ENCODE measurements at places on chromosomes 6 and 20.
A peak's percentile ranks its signal among the peaks of the same experiment; 100 is the strongest.

DNA sequence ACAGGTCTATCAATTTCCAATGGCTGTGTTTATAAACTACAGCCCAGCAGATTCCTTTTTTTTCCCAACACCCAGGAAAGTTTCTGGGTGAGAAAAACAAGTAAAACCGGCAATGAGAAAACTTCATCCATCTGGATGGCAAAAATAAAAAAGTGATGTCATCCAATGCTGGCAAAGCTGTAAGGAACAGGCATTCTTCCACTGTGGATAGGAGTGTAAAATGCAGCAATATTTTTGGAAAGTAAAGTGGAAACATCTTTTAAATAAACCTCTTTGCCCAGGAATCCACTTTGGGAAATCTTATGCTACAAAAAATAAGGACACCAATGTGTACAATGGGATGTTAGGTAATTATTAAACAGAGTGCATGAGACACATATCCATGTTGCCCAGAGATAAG lies 102.1 kb upstream of the NT5E start:
- DNase-seq, result no peak

DNA sequence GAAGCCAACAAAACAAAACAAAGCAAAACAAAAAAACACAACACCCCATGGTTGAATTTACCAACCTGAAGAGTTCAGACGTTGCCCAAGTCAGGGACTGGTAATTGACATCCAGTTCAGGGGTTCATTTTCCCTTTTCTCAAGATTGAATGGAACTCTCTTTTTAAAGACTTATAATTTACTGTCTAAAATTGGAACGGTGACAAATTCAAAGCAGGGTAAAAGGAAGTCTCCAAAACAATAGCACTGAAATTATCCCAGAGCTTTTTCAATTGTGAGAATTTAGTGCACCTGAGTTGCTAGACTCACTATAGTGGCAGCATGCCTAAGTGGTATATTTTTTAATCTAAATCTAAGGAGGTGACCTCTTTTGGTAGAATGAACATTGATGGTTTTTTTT lies 90.9 kb upstream of the PREP start:
- DNase-seq, result no peak

- no peak for DNase-seq
Observed at GRCh38 chr6:113586413-113587077, 270.6 kb upstream of the MARCKS start.

DNA sequence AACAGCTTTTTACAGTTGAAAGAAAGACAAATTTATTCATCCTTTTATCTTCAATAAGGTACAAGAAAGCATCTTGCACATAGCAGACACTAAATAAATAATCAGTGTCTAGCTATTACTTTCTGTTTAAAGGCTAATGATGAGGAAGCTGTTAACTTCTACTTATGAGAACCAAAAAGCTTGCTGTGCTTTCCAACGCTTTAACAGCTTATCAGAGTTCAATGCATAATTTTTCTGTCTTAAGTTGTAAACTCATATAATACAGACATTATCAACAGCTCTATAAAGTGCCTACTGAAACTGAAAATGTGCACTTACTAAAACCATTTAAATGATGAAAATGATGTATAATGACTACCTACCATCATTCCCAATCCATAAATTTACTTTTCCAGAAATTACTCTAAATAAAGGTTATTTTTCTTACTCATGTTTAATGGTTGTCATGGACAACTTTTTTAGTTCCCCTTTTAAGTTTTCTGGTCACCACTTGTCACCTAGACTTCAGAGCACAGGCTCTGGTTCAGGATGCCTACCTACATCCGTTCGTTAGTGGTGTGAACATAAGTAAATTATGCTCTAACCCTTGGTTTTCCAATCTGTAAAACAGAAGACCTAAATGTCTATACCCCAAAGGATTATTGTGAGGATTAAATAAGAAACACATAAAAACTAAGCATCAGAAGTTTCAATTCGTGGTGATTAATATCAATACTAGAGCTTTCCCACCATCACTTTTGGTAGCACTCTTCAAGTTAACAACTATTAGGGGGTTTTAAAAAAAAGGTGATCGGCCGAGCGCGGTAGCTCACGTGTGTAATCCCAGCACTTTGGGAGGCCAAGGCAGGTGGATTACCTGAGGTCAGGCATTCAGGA lies 8.0 kb downstream of the PNISR start:
- DNase-seq, result no peak

GRCh38 chr20:59933849-59934585 lies 580 bp upstream of the SYCP2 start:
- DNase-seq, result no peak

- DNase-seq, result peak; percentile 65
Observed at GRCh38 chr20:45011108-45011526, 44.8 kb downstream of the STK4 start.

DNA sequence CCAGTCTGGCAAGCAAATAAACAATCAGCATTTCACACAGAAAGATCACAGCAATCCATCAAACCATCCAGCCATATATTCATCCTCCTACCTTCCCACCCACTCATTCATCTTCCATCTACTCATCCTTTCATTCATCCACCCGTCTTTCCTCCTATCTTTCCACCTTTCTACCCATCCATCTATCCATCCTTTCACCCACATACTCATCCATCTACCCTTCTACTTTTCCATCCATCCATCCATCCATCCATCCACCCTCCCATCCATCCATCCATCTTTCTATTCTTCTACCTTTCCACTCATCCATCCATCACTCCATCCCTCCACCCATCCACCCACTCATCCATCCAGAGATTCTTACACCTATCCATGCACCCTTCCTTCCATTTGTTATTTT lies 49.3 kb downstream of the KIAA0319 start:
- no peak for DNase-seq

DNA sequence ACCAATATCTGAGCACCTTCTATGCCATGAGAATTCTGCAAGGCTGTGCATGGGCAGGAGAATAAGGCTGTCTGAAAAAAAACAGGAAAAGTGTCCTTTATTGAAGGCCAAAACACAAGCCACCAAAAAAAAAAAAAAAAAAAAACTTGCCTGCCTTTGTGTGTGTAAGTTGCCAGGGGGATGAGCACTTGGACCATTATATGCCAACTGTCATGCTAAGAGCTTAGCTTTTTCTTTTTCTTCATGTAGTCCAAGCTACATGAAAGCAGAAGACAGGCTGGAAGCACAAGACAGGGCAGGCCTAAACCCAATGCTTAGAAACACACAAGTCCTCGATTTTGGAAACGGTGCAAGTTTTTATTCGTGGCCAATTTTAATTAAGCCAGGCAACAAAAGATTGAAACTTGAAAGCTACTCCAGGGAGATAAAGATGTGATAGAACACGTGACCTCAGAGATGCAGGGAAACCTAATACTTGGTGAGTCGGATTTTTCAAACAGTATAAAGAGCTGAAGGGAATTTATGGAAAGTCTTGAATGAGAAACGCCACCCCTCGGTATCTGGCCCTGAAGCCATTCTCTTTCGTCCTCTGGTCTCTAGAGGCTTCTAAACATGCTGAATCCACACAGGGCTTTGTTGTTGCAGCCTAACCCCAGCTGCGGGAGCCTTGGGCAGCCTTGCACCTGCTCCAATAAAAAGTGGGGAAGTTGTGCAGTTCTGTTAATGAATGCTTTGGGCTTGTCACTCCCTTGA lies 8.6 kb downstream of the BMP7 start:
- no peak for DNase-seq

DNA sequence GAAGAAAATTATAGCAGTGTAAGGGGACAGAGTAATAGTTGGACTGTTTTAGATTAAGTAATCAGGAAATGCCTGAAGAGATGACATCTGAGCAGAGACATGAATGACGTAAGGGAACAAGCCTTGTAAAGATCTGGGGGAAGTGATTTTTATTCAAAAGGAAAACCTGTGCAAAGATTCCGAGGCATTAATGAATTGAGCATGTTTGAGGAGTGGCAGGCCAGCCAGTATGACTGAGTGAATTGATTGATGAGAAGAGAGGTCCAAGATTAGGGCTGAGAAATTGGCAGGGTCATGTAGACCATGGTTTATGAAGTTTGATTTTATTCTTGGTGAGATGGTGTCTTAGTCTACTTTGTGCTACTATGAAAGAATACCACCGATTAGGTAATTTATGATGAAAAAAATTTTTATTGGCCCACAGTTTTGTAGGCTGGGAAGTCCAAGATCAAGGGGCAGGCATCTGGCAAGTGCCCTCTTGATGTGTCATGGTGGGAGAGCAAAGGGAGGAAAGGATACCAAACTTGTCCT lies 95.1 kb downstream of the LIN28B start:
- no peak for DNase-seq

- no peak for DNase-seq
Observed at GRCh38 chr6:11008821-11009220, 35.3 kb downstream of the ELOVL2 start.

DNA sequence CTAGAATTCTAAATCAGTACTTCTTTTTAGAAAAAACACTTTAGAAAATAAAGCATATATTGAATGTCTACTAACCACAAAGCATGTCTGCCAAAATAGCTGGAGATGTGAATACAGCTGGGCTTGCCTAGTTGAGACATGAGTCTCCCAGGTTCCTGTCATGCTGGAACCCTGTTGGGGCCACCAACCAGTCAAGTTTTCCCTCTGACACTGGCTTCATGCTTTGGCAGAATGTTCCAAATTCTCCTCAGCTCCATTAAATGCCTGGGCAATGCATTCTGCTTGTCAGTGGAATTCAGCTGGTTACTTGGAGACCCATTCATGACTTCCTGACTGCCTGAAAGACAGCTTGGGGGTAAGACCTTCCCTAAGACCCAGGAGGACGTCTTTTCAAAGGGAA lies 87.2 kb downstream of the PRND start:
- no peak for DNase-seq

DNA sequence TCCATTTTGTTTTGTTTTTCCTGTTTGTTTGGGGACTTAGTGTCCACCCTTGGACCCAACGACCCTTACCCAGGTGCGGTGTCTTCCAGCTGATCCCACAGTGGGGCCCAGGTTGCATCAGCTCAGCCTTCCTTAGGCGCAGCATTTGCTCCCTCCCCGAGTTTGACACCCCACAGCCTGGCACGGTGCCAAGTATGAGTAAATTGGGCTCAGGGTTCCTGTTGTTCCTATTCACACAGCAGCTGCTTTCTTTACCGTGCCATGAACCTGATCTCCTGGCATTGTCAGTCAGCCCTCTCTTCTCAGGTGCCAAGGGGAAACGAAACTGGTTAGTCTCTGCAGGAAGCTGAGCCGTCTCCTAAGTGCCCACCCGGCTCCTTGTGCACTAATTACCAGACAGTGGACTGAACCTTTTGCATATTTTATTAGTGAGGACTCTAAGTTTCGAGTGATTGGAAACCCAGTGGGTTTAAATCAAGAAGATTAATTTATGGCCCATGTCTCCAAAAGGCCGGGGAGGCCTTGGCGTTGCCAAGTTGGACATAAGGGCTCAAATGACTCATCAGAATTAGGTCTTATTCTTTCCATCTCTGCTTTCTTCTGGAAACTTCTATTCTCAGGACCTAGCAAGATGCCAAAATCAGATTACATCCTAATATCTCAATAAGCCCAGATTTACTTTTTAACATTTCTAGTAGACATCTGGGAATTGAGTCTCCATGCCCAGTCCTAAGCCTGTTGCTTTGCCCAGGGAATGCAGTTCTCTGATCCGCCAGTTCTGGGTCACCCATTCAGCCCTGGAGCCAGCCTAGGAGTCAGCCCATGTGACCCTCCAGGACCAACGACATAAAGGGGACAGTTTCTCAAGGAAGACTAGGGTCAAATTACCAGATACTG lies 68.8 kb downstream of the TSHZ2 start:
- no peak for DNase-seq

GRCh38 chr6:155497273-155497672 lies 41.6 kb upstream of the NOX3 start:
- DNase-seq, result no peak

DNA sequence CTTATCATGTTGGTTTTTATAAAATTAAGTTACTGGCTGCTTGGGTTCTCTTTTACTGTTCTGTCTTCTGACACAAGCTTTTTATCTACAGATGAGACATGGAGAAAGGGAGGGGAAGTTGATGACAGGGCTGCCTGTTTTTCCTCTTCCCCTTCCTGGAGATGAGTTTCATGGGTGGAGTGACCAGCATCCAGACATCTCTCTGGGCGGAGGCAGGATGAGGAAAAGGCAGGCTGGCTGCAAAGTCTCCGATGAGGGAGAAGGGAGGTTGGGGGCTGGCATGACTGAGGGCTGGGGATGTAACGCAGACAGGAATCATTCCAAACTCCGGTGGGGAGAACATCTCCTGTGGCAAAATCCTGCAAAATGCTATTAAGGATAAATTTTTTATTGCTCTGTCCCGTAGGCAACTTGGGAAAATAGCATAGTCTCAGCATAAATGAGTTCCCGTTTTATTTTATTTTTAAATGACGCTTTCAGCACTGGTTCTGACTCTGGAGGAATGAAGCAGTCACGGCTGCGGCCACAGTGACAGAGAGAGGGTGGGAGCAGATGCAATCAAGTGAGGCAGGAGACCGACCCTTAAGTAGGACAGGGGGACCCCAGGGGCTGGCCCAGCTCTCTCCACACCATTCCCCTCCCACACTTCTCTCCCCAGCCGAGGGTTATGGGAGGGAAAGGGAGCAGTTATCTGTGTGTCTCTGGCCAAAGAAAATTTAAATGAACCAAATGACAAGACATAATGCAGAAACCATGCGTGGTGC lies 108.8 kb upstream of the PMEPA1 start:
- DNase-seq, result no peak

DNA sequence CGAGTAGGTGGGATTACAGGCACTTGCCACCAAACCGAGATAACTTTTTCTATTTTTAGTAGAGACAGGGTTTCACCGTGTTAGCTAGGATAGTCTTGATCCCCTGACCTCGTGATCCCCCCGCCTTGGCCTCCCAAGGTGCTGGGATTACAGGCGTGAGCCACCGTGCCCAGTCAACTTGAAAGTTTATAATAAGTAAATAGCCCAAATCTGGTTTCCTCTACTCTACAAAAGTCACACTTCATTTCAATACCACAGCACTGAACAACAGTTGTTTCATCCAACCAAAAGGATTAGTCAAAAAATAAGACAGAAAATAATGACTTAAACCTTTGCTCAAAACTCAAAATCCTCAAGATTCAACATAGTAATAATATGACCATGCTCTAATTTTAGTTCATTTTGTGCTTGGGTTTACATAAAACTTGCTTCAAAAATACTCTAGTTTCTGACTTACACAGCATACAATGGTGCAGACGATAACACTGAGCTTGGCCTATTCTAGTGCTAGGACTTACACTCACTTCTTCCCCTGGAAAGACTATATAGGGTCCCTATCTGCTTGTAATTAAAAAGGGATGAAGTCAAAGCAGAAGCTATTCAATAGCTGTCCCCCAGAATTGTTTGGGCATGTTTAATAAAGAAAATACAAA lies 56.7 kb downstream of the NT5E start:
- DNase-seq, result no peak

DNA sequence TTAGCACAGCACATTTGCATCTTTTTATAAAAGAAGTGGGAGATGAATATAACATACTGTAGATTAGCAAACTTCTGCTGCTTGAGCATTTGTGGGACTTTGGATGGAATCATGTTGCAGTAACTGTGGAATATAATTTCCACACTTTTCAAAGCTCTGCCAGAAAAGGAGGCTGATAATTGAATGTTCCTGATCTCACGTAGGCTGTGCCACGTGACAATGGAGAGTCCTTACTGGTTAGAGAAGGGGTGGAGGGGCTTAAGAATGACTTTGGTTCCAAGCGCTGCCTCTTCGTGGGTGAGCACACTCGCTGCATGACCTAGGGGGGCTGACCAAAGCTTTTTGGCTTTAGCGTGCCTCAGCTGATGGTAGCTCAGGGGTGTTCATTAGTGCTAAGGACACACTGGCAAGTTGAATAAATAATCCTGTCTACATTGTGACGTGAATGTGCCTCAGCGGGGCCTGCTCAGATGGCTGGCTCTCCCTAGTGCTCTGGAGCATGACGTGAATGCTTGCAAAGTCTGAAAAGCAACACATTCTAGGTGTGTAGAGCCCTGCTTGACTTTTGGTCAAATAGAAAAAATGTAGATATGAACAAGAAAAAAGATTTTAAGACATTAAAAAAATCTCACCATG lies 15.0 kb downstream of the WRNIP1 start:
- DNase-seq, result no peak
